ENCODE measurements at places on chromosomes 16 and 17.

- no peak for DNase-seq
Measured at GRCh38 chr16:89557690-89558490, 2.6 kb upstream of the RPL13 start.

- peak; percentile 66 for DNase-seq
Measured at GRCh38 chr17:42329025-42329976, 41.0 kb downstream of the STAT5A start.

DNA sequence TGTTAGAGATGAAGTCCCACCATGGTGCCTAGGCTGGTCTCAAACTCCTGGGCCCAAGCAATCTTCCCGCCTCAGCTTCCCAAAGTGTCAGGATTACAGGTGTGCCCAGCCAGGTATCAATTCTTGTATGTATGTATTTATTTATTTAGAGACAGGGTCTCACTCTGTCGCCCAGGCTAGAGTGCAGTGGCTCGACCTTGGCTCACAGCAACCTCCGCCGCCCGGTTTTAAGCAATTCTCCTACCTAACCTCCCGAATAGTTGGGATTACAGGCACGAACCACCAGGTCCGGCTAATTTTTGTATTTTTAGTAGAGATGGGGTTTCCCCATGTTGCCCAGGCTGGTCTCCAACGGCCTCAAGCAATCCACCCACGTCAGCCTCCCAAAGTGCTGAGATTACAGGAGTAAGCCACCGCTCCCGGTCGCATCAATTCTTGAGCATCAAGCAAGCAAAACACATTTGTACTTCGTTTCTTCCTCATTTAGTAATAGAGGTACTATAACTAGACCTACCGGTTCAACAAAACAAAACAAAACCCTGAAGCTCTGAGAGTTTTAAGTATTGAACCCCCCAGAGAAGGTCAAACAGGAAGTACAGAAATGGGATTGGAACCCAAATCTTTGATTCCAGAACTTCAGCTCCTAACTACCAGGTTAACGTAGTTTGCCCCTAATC, 1.0 kb upstream of the ZNF500 start:
- peak; percentile 36 for DNase-seq

DNA sequence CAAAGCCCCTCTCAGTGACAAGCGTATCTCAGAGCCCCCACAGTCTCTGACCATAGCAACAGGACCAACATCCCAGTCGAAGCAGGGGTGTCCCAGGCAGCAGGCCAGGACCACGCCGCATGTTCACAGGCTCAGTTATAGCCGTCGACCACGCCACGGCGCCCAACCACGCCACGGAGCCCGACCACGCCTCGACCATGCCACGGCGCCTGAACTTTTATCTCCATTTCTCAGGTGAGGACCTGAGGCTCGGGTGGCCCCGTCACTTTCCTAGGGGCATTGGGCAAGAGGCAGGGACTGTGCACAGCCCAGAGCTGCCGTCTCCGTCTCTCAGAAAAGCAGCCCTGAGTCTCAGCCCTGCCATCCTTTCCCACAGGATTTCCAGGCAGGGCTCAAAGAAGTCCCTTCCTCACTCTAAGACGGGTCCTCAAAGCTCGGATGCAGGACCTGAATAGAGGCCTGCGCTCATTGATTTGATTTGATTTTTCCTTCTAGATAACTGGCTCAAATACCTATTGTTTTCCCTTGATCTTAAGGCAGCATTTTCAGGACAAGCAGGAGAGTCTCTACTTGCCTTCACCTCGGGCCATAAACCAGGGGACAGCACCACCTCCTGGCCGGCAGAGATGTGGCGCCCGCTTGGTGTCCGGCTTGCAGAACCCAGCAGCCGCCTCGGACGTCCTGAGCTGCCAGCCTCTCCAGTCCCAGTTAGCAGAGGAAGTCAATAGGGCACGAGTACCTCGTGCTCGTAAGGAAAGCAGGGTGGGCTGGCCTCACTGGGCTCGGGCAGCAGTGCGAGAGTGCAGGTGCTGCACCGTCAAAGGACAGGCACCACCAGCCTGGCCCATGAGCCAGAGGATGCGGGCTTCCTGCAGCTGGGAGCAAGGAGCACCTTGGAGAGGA, 38.8 kb downstream of the C16orf95 start:
- peak; percentile 82 for DNase-seq

DNA sequence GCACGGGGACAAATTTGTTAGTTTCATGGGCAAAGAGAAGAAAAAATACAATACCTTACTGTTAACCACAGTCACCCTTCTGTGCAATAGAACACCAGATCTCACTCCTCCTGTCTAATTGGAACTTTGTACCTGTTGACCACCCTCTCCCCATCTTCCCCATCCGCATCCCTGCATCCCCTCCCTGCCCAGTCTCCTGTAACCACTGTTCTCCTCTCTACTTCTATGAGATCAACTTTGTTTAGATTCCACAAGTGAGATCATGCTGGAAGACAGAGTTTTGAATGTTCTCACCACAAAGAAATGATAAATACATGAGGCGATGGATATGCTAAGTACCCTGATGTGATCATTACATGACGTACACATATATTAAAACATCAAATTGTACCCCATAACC, 47.7 kb downstream of the CLEC16A start:
- DNase-seq = peak; percentile 95

DNA sequence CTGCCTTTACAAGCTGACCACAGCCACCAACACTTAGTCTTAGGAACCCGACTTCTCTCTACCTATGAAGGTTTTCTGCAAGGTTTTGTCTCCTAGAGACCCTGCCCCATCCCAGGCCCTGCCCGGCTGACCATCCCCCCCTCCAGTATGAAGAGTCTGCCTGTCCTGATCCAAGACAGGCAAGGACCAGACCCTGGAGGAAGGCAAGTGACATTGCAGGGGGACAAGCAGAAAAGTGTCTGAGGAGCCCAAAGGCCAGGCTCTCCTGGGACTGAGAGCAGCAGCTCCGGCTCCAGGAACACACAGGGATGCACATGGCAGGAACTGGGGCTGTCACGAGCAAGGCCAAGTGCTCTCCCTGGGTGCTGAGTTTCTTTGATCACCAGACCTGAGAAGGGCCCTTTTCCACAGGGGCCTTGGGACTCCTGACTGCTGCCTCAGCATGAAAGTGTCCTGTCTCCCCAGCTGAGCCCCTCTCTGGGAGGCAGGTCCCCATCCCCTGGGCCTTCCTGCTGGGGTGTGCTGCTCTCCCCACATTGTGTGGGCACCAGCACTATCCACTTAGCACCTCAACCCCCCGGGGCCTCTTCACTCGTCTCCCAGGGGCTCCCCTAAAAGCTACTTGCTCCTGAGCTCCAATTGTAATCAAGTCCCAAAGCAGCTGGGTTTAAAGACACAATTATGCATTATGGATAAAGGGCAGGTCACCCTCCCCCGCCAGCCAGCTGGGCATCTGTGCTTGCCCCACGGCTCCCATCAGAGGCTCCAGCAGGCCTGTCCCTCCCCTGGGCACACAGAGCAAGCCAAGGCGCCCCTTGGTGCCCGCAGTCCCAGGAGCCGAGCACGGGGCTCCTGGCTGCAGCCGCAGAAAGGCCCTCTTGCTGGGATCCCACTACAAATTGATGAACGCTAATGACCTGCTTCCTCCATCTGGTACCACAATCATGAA, 11.6 kb upstream of the CACNG4 start:
- DNase-seq = no peak

DNA sequence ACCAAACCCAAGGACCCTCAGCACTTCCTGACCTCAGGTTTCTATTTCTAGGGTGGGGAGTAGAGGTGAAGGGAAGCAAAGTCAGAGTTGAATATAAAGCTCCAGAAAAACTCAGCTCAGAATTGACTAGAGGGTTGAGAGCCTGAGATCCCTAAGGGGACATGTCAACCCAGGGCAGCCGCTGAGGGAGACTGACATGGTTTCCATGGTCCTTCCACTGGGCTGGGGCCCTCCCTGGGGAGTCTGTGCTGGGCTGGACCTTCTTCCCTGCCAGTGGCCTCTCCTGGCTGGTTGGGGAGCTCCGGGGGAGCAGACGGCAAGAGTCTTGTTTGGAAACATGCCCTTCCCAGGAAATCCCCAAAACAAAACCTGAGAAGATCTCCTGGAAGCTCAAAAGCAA, 121.3 kb downstream of the METRNL start:
- DNase-seq = no peak

DNA sequence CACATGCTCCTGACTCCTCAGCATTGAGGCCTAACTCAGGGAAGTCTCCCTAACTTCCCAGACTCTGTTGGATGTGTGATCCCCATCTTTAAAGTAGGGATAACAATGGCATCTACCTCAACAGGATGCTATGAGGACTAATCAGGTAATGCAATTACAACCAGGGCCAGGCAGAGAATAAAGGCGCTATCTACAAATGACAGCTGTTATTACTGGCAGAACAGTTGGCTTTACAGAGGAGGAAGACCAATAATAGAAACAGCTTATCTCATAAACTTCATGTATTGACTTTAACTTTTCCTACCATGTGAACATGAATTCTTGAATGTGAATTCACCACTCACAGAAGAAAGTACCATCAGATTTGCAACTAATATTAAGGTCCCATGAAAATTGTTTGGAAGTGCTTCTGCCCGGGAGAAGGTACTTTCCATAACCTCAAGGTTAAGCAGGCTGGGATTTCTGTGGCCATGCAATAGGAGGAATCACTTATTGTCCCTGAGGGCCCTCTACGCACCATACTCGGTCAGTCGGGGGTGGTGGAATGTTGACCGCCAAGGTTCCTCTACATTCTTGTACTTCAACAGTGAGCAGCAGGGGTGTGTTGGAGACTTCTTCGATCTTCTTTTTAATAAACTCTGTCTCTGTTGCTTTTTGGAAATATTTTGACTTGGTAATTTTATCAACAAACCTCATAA, 22.6 kb upstream of the ERN1 start:
- no peak for DNase-seq

DNA sequence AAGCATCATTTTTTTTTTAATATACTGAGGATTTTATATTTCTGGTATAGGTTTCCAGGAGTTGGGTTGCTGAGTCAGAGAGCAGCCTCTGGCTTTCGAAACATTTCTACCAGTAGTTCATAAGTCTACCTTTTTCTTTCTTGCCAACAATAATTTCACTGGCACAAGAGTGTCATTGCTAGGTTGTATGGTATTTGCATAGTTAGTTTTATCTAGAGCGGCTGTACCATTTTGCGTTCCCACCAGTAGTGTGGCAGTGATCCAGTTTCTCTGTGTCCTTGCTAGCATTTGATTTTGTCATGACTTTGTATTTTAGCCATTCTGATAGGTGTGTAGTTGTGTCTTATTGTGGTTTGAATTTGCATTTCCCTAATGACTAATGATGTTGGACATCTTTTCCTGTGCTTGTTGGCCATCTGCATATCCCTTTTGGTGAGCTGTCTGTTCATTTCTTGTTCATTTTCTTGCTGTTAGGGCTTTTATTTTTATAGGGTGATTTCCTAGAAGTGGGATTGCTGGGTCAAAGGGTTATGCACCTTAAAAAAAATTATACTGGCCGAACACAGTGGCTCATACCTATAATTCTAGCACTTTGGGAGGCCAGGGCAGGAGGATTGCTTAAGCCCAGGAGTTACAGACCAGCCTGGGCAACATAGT, 39.9 kb downstream of the SNX29 start:
- peak; percentile 77 for DNase-seq

GRCh38 chr16:65884018-65884417, 482.5 kb upstream of the CDH5 start:
- DNase-seq = peak; percentile 4

DNA sequence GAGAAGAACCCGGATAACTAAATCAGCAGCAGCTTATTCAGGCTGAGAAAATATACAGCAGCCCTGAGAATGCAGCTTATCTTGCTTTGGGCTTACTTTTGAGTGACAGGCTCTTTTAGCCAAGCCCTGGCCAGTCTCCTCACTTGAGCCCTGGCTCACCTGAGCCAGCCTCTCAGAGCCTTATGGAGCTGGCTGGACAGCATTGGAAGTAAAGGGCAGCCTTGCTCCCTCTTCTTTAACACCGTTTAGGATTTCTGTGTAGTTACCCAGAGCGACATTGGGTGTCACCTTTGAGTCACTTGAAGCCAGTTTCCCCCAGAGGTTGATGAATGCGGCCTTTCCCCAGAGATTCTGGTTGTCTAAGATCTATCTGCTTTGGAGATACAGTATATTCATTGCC, 7.7 kb upstream of the NPIPB2 start:
- peak; percentile 44 for DNase-seq

- peak; percentile 78 for DNase-seq
Measured at GRCh38 chr17:15263206-15263579, 1.9 kb downstream of the PMP22 start.

GRCh38 chr16:72112906-72113615, 19.4 kb downstream of the DHX38 start:
- no peak for DNase-seq

DNA sequence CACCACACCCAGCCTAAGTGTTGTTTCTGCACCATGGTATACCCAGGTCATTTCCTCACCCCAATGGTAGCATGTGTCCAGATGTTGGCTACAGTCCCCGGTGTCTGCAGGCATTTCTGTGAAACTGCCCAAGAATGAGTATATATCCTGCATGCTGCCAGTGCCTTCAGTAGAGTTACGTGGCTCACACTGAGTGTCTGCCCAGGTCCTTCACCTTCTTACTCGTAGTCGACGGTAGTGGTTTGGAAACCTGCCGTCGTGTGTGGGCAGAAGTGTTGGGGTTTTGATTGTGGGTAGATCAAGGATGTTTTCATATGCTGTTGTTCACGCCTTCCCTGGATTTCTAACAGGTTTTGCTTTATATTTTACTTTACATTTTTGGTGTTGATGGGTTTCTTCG, 16.8 kb downstream of the TCF25 start:
- DNase-seq = no peak

GRCh38 chr17:36482611-36483504, 3.6 kb upstream of the ZNHIT3 start:
- peak; percentile 78 for DNase-seq

DNA sequence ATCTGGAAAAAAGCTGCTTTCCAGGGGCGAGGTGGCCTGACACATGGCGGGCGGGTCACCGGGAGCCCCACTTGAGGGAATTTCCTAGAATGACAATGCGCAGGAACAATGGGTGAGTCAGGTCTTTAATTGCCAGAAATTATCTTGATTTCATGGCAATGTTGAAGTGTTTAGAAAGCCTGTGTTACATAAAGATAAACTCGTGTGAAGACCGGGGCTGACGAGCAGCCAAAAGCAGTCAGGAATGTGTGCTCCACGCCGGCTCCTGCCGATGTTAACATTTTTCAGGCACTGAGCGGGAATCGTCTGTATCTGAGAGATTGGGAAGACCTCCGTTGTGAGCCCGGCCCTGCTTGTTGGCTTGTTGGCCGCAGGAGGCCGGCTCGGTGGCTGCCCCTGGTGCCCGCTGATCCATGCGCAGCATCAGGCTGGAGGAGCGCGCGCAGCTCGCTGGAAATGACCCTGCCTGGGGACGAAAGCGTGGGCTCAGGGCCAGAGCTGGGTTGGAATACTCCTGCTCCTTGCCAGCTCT, 353.1 kb downstream of the FOXL1 start:
- peak; percentile 63 for DNase-seq

GRCh38 chr16:14011001-14011400, 60.1 kb upstream of the MRTFB start:
- DNase-seq = no peak

- no peak for DNase-seq
Measured at GRCh38 chr16:50842589-50842988, 100.7 kb downstream of the CYLD start.

- no peak for DNase-seq
Measured at GRCh38 chr16:86041807-86042206, 142.8 kb downstream of the IRF8 start.
